ENCODE measurements at places on chromosomes 3 and 15.

- DNase-seq: no peak
Measured at GRCh38 chr3:58731673-58732072, 65.1 kb upstream of the FAM3D start.

DNA sequence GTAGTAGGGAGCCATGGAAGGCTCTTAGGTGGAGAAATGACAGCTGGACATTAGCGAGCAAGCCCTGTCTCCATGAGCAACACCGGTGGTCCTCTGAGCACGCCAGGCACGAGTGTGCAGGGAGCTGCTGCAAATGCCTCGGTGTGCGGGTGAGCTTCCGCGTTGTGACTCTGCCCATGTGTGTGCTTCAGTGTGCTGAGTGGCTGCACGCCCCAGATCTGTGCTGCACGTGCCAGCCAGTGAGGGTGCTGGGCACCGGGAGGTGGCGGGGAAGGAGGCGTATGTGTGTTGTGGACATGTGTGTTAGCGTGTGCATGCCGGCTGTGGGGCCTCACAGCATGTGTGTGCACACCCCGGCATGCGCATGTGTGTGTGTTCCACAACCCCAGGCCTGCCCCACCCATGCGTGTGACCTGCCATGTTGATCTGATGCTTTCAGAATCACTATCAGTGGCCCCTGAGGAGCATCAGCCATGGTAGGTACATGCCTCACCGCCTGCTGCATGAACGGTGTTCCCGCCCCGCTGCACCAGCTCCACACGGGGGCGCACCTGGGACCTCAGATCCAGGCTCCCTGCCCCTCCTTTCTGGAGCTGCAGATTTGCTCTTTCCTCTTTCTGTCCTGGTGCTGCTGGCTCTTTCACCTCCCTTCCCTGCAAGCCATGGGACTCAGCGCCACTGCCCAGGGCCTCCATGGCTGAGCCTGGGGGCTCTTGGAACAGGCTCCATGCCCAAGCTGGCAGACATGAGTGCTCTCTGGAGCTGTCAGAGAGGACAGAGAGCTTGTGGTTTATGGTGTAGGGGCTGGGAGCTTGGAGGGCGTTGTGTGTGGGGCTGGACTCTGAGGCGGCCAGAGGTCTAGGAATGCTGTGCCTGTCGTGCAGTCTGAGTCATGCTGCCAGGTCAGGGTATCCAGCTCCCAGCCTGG is 169.4 kb downstream of the TBC1D2B start:
- DNase-seq: no peak

DNA sequence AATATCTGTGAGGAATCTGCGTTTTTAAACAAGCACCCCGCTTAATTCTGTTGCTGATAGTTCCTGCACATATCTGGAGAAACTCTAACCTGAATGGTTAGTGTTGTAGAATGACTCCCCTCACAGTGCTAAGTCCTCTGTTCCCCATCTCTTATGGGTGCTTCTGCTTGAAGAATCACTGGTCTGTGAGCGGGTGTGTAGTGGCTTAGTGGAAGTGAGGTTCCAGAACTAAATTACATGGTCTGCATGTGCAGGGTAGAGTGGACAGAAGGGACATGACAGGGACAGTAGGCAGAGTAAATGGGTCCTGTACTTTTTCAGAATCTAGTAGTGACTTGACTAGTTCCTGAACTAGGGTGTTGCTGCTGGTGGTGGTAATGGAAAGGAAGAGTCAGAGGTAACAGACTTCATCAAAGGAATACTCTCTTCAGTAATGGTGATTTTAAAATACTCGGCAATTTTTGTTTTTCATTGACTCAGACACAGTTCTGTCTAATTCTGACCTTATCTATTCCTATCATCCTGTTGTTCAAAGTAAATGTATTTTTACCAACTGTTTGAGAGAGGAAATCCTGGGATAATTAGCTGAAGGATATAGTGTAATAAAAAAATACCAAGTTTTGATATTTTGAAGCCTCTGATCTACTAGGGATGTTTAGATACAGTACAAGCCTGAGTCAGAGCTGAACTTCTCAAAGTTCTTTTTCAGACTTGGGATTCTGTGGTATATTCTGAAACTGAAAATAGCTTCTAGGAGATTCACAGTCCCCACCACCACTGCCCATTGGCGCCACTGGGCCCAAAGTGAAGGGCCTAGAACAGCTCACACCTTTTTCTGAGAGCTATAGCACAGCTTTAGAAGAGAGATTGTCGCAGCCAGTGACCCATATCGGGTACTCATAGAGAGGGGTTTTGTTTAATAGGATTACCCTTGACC is 55.5 kb downstream of the FNDC3B start:
- DNase-seq: no peak

- DNase-seq: no peak
Measured at GRCh38 chr3:20822251-20822650, 636.2 kb upstream of the SGO1 start.

DNA sequence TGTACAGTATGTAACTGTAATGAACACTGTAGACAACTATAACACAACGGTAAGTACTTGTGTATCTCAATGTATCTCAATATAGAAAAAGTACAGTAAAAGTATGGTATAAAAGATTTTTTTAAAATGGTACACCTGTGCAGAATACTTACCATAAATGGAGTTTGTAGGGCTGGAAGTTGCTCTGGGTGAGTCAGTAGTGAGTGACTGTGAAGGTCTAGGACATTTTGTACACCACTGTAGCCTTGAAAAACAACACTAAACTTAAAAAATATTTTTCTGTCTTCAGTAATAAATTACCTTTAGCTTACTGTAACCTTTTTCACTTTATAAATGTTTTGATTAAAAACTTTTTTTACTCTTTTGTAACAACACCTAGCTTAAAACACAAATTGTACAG is 142.9 kb downstream of the ATG7 start:
- no peak for DNase-seq

- no peak for DNase-seq
Measured at GRCh38 chr3:154062513-154062912, 58.7 kb upstream of the ARHGEF26 start.

- DNase-seq: no peak
Measured at GRCh38 chr3:88141458-88142083, 8.2 kb upstream of the C3orf38 start.

DNA sequence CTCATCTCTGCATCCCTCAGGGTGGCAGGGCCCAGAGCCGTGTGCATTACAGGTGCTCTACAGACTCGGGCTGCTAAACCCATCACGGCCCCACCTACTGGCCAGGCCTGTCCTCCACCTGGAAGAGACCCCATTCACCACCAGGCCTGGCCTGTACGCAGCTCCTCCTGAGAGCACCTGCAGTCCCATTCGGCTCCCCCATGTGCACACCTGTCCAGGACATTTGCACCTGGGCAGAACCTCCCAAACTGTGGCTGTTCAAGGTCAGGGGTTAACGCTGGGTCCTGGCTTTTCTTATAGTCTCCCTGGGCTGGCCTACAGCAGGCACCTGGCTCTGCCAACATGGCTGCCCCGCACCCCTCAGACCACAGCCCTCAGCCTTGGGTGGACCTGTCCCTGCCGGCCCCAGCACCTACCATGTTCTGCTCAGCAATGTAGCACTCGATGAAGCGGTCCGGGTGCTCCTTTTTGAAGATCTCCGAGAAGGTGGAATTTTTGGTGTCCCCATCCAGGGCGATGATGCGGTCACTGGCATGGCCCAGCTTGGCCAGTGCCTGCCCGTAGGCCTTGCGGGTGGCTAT is 25.7 kb downstream of the TKT start:
- DNase-seq: no peak

- DNase-seq: no peak
Measured at GRCh38 chr3:13626396-13626795, 77.5 kb downstream of the FBLN2 start.

DNA sequence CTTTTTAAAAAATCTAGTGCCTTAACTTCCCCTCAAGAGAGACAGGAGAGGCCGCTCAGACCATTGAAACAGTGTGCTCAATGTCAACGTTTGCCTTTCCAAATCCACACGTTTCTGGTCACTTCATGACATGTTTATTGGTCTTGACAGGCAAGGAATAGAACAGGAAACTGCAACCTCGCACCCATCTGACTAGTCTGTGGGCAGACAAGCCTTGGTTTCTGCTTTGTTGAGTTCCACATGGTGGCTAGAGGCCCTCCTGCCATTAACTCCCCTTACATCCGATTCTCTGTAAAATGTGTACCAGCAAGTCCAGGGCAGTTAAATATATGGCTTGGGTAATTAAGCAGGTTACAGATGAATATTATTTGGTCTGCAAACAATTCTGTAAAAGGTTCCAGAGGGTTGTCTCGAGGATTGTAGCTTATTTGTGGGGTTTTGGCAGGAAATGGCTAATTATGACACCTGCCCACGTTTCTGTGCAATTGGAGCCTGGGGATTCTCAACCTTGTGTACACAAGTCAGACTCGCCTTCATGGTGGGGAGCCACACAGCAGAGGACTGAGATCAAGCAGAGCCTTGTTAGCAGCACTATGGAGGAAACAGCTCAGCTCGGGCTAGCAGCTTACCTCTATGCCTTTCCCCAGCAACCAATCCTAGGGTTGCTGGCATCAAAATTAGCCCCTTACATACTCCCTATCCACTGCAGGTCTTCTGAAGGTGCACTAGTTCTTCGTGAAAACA is 317.5 kb upstream of the IGF1R start:
- DNase-seq: no peak

- no peak for DNase-seq
Measured at GRCh38 chr3:88960019-88960418, 147.4 kb upstream of the EPHA3 start.

DNA sequence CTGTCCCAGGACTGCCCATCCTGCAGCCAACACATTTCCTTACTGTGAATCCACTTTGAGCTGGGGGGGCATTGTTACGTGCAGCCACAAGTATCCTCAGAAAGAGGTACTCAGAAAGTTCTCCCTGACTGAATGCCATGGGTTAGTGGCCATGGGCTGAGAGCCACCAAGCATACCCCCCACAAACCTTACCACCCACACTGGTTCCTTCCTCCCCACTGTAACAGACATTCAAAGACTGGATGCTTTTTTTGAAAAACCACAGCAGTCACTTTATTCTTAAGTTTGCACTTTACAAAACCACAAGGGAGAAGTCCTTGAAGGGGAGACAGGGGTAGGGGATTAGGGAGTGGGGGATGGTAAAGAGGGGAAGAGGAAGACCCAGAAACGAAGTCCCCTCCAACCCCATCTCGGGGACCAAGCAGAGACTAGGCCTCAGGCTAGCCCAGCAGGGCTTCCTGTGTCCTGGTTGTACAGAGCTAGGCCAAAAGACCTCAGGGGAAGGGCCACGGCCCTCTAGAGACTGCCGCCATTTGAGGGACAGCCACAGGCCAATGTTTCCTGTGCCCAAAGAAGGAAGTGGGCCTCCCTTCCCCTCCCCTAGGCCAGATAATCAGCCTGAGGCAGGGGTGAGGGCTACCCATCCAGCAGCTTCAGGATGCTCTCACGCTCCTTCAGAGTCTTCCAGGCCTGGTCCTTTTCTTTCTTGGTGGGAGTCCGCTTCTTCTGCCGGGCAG is 10.1 kb upstream of the CAMK1 start:
- no peak for DNase-seq

GRCh38 chr3:30628205-30628900 is 22.0 kb downstream of the TGFBR2 start:
- no peak for DNase-seq

GRCh38 chr3:59680919-59681318 is 631.1 kb upstream of the CFAP20DC start:
- no peak for DNase-seq

- DNase-seq: no peak
Measured at GRCh38 chr3:70737666-70738290, 425.3 kb upstream of the MDFIC2 start.

DNA sequence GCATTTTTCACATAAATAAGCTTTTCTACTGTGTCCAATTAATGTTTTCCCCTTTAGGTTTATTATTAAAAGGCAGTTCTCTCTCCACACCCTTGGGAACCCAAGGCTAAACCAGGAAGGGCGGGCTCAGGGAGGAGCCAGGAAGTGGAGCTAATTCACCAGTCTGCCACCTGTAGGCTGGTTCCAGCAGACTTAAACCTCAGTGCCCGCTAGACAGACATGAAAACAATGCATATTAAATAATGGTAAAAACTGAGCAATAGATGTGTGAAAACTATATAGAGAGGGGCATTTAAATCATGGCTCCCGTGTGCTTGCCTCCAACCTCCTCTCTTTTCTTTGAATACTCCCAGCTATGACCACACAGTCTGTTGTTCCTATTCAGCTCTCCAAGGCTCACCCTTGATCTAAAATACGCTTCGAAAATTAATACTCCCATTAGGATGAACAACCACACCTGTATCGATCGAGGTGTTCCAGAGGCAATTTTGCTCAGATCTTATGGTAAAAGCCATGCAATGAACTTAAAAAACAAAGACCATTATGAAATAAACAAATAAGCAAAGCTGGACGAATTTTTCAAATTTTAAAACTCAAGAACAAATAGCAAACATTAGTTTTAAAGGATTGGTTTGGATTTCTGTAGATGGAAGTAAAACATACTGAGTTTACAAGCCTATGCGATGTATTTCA is 253.3 kb downstream of the TJP1 start:
- DNase-seq: no peak

GRCh38 chr15:40449275-40449674 is 8.5 kb downstream of the BAHD1 start:
- DNase-seq: no peak

- DNase-seq: no peak
Measured at GRCh38 chr3:39346785-39347585, 17.5 kb downstream of the CCR8 start.

GRCh38 chr3:137335478-137335877 is 377.7 kb downstream of the IL20RB start:
- DNase-seq: no peak

- DNase-seq: no peak
Measured at GRCh38 chr3:197737319-197737649, 580 bp upstream of the RUBCN start.

GRCh38 chr15:40111888-40112287 is 3.2 kb upstream of the BMF start:
- DNase-seq: no peak

- DNase-seq: no peak
Measured at GRCh38 chr15:39761006-39761405, 21.6 kb downstream of the FSIP1 start.

GRCh38 chr3:154430014-154430413 is at the start of gene GPR149:
Gene GPR149 (minus strand): TSS chr3:154430190. CDS start chr3:154429615, 575 bp downstream.
- DNase-seq: no peak

GRCh38 chr15:40891810-40892446 is 2.3 kb upstream of the VPS18 start:
- no peak for DNase-seq

All from activated CD4-positive, alpha-beta T cell treated with anti-CD3 and anti-CD28 coated beads for 4 hours (primary cell).